ENCODE measurements at places on chromosomes 1 and 21.
A peak's percentile ranks its signal among the peaks of the same experiment; 100 is the strongest.

- no peak for DNase-seq
Observed at GRCh38 chr1:32676945-32677344, 25.6 kb downstream of the SYNC start.

DNA sequence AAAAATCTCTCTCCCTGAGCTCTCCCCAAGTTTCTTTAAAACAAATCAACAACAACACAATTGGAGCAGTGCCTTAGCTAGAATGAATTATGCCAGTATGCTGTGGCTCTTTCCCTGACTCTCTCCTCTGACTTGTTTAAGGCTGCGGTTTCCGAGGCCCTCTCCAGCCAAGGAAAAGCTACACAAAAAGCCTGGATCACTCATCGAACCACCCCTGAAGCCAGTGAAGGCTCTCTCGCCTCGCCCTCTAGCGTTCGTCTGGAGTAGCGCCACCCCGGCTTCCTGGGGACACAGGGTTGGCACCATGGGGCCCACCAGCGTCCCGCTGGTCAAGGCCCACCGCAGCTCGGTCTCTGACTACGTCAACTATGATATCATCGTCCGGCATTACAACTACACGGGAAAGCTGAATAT is 1.9 kb downstream of the S1PR1 start:
- peak; percentile 62 for DNase-seq

DNA sequence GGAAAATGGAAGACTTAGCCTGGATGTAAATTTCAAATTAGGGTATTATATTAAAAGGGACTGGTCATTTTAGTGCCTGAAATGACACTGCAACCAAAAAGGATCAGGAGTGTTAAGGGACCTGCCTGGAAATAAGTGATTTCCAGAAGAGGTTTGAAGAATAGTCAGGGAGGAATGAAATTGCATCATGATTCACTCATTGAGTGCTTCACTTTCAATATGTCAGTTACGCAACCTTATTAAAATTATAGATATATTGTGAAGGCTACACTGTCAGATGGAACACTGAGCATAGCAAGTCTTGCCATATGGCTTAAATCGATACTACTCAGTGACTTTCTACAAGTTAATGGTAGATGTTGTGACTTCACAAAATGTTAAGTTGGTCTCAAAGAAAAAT is 275.2 kb upstream of the DPYD start:
- DNase-seq = no peak

DNA sequence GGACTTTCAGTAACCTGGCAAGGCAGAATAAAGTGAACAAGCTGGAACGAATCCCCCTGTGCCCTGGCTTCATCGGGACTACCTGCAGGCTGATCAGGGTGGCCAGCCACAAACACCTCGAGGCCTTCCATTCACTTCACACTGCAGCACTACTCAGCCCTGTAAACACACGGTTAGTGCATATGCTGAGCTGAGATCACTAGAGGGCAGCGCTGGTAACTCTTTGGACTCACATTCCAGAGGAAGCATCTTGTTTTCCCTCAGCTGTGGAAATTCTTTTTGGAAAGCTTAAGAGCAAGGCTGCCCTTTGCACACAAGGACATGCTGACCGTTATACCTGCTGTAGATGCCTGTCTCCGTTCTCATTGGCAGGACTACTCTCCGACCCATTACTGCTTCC is 32.1 kb downstream of the PCSK9 start:
- DNase-seq = peak; percentile 33

DNA sequence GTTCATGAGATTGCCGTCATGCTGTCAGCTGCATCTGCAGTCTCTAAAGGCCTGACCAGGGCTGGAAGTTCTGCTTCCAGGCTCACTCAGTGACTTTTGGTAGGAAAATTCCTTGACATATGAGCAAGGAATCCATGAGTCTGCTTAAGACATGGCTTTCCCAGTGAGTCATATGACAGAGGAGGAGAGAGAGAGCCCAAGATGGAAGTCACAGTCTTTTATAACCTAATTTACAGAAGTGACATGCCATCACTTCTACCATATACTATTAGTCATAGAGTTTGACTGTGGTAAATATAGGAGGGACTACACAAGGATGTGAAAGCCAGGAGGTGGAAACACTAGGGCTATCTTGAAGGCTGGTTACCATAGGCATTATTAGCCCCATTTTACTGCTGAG is 115.2 kb downstream of the ROR1 start:
- peak; percentile 1 for DNase-seq

GRCh38 chr1:44302541-44302940 is 52.5 kb downstream of the ERI3 start:
- no peak for DNase-seq

DNA sequence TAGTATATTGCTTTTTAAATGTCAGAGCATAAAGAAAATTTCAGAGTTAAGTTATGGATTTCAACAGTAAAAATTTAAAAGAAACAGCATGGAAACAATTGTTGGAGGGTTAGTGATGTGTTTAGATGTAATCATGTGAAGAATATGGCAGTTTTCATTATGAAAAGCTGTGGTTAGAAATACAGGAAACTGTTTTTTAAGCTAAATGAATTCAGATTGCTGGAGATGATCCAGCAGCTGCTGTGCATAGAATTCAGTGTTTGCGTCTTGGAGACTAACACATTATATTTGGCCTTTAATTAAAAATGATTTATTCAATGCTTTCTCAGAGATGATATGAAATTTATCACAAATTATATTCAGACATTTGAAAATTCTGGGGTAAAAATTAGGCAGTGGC is 273.6 kb upstream of the LRRC7 start:
- DNase-seq = no peak

Measured in inflammatory macrophage treated with lipopolysaccharide for 1 hour (primary cell).